Panc1 (cell line): ENCODE measurements at places on chromosomes 13 and 19. TPM values are rescaled to one million over a fixed set of nuclear protein-coding genes. Genes with fewer than 3 reads are reported as not detected.

Gene PSG6
- total RNA-seq: not detected

Gene HCN2
- total RNA-seq: 15.1 TPM

Gene LILRA6
- 0.08 TPM for total RNA-seq

Gene SHD
- 0.46 TPM for total RNA-seq

Gene PNMA8A
- not detected for total RNA-seq

Gene ARID3A
- 28.9 TPM for total RNA-seq

Gene LILRB2
- not detected for total RNA-seq

Gene LILRA2
- total RNA-seq: not detected

Gene TTC9B
- total RNA-seq: 2.3 TPM

Gene TMEM86B
- total RNA-seq: 14.2 TPM

Gene CCDC106
- total RNA-seq: 47.8 TPM

Gene SIAH3
- not detected for total RNA-seq

Gene PRDX2
- total RNA-seq: 61.0 TPM

Gene MAST1
- 3.1 TPM for total RNA-seq

Gene ZNF382
- 1.6 TPM for total RNA-seq

Gene SERPINE3
- total RNA-seq: not detected

Gene ZIK1
- not detected for total RNA-seq

Gene ELOF1
- 62.2 TPM for total RNA-seq

Gene ZNF433
- total RNA-seq: 4.7 TPM

Gene YJU2
- 15.9 TPM for total RNA-seq

Gene CXCL17
- not detected for total RNA-seq

Gene GJB2
- 54.2 TPM for total RNA-seq

Gene MAMSTR
- 3.3 TPM for total RNA-seq

Gene KIR3DL2
- total RNA-seq: not detected

Gene ZNF443
- 6.0 TPM for total RNA-seq

Gene RUBCNL
- not detected for total RNA-seq
